ENCODE measurements at places on chromosomes 3 and 15.
A peak's percentile ranks its signal among the peaks of the same experiment; 100 is the strongest.

DNA sequence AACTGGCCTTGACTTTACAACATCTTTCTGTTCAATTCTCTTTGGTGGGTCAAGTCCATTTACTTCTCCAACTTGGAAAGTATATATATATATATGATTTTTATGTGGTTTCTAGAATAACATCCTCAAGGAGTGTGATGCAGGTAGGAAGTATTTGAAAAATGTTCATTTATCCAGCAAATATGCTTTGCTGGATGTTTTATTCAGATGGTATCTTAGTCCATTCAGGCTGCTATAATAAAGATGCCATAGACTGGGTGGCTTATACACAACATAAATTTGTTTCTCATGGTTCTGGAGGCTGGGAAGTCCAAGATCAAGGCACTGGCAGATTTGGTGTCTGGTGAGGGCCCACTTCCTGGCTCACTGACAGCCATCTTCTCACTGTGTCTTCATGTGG lies 168.7 kb upstream of the RASGRP1 start:
- DNase-seq, result no peak

DNA sequence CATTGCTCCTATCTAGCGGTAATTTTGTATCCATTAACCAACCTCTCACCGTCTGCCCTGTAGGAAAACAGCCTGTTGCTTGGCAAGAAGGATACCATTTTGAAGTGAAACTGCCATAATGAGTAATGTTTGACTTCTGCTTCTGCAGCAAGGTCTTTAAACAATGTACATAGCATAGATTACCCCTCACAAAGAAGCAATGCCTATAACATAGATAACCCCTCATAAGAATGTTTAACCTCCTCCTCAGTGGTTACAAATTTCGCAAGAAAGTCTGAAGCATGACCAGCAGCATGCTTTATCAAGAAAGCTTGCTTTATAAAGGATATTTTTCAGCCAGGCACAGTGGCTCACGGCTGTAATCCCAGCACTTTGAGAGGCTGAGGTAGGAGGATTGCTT lies 61.2 kb upstream of the MFGE8 start:
- DNase-seq, result no peak

GRCh38 chr3:64122476-64122875 lies 99.2 kb upstream of the PSMD6 start:
- DNase-seq, result no peak

DNA sequence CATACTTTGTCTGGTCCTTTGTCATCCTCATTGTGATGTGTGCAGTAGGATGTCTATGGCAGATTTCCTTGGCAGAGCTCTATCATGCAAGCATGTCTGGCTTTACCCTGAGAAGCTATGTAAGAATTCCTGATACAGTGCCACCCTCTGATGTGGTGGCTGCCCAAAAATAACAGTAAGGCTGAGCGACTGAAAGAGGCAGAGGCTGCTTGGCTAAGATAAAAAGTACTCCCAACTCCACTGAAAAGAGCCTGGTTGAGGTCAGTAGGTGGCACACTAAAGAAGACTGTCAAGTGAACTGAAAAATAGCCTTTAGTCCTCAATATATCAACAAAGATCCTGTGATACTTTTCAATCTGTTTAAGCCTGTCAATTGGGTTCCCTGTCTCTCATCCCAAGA lies 31.7 kb downstream of the BTLA start:
- DNase-seq, result no peak

DNA sequence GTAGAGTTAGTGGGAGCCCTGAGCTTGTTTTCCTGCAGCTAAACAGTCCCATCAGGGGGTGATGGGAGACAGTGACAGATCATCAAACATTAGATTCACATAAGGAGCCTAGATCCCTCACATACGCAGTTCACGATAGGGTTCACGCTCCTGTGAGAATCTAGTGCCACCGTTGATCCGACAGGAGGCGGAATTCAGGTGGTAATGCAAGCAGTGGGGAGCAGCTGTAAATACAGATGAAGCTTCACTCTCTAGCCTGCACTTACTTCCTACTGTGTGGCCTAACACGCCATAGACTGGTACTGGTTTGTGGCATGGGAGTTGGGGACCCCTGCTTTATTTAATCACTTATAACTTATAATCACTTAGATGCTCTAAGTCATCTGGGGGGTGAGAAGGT lies 179.1 kb downstream of the AKAP13 start:
- no peak for DNase-seq

GRCh38 chr15:82751308-82751707 lies 41.6 kb upstream of the AP3B2 start:
- no peak for DNase-seq

- no peak for DNase-seq
Observed at GRCh38 chr15:90259524-90259923, 5.9 kb upstream of the NGRN start.

GRCh38 chr3:106392915-106393314 lies 524.1 kb upstream of the CBLB start:
- no peak for DNase-seq

GRCh38 chr15:95843241-95843910 lies 487.1 kb upstream of the NR2F2 start:
- no peak for DNase-seq

- no peak for DNase-seq
Observed at GRCh38 chr3:124413393-124413792, 316.9 kb upstream of the UMPS start.

DNA sequence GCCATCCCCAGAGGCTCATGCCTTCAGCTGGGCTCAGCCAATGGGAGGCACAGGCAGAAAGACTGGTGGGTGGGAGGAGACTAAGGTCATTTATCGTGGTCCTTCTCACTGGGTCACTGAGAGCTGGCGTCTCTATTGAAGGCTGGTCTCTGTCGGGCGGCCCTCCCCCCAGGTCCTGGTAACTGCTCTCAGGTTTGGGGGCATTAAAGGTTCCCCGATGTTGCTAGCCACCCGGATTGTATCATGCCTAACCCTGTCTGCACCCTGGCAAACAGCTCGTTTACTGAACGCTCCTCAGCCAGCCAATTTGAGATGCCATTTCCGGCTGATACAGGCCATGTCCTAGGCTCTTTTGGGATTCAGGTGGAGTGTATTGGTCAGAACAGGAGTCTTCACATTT lies 10.5 kb downstream of the SELENOS start:
- DNase-seq, result no peak

DNA sequence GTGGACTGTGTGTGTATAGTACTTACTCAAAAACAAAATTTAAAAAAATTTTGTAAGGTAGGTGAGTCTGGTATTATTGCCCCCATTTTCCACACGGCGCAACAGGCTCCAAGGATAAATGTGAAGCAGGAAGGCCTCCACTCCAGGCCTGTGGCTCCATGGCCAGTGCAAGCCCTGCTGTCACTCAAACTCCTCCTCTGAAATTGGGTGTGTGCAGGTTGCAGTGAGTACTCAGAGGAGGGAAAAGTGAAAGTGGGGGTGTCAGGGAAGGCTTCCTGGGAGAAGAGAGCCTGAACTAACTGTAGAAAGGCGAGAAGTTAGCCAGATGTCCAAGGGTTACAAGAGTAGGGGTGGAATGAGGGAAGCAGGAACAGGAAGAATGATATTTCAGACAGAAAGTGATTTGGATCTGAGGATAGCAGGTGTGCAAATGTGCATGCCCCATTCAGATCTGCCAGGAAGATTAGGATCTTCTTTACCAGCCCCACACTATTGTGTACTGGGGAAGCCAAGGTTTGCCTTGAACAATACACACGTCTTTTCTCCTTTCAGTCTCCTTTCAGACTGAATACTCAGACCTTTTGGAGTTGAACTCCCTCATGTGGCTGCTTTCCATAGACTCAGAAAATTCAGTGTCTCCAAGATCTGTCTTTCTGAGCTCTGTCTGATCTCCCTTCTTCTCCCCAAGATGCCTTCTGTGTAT lies 48.7 kb upstream of the RYK start:
- DNase-seq, result no peak

GRCh38 chr3:130389743-130390478 lies 44.4 kb downstream of the COL6A5 start:
- no peak for DNase-seq

- DNase-seq, result peak; percentile 59
Observed at GRCh38 chr3:71428841-71429596, 154.5 kb downstream of the FOXP1 start.

DNA sequence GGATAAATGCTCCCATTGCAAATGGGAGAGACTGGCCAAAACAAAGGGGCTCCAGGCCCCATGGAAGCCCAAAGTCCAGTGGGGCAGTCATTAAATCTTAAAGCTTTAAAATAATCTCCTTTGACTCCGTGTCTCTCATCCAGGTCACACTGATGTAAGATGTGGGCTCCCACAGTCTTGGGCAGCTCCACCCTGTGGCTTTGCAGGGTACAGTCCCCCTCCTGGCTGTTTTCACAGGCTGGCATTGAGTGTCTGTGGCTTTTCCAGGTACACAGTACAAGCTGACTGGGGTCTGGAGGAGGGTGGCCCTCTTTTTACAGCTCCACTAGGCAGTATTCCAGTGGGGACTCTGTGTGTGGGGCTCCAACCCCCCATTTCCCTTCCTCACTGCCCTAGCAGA lies 45.9 kb downstream of the NIPA2 start:
- DNase-seq, result no peak

DNA sequence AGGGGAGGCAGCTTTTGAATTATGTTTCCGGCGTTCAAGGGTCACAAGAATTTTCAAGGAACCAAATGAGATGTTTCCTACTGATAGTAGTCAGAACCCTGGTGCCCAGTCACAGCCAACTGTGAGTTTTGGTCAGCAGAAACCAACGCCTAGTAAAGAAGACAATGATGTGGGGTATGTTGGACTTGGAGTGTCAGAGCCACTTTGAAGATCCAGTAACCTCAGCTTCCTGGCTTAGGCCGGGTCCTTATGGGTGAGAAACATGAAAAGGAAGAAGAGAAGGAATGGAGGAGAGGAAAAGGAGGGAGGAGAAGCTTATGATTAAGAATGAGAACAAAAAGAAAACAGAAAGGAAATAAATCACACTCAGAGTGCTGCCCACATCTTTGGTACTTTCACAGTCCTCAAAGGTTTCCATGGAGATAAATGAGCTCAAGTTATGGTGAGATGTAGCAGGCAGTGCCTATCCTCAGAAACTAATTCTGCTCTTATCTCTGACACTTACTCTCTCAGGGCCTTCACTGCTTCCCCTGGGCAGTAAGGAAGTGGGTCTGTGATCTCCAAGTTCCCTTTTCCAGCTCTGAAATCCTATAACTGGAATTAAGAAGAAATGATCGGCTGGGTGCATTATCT lies 2.0 kb upstream of the MCF2L2 start:
- peak; percentile 22 for DNase-seq

GRCh38 chr3:17518189-17519059 lies 224.0 kb downstream of the TBC1D5 start:
- peak; percentile 4 for DNase-seq

- DNase-seq, result no peak
Observed at GRCh38 chr15:37199545-37199944, 99.2 kb upstream of the MEIS2 start.

DNA sequence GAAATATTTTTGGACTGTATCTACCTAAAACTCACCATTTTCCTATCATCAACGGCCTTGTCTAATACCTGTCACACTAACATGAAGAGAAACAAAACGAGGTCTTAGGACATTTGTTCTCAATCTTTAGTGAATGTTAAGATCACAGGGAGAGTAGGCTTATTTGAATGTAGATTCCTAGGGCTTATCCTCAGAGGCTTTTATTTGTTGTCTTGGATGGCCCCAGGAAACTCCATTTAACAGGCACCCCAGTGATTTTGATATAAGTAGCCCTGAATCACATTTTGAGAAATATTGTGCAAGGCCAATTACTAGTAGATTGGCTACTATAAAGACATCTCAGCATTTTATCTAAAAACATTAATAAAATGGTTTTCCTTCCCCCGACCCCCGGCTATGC lies 367.4 kb downstream of the GAP43 start:
- no peak for DNase-seq
